ENCODE measurements at places on chromosomes 5 and 9.
A peak's percentile ranks its signal among the peaks of the same experiment; 100 is the strongest.

DNA sequence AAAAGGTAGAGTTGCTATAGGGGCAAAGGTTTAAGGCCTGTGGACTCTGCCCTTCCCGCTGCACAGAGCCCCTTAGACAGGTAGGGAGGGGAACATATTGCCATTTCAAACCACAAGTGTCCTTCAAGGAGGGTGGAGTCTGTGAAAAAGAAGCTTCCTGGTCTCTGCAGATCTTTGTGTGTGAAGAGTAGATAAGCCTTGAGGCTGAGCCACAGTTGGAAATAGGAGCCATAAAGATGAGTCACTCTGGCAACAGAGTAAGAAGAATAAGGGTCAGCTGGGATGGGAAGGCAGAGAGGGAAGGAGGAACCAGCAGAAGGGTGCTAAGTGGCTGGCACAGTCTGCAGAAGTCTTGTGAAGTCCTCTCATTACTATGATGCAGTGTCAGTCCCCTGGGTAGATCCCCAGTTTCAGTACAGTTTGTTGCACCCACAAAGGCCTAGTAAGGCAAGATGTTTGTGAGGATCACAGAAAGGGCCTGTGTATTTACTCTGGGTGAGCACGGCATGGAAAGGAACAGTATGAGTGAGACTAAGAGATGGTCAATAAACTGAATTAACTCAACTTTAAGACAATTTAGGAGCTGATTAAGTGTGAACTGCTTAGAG lies 18.1 kb downstream of the GRXCR2 start:
- no peak for DNase-seq

DNA sequence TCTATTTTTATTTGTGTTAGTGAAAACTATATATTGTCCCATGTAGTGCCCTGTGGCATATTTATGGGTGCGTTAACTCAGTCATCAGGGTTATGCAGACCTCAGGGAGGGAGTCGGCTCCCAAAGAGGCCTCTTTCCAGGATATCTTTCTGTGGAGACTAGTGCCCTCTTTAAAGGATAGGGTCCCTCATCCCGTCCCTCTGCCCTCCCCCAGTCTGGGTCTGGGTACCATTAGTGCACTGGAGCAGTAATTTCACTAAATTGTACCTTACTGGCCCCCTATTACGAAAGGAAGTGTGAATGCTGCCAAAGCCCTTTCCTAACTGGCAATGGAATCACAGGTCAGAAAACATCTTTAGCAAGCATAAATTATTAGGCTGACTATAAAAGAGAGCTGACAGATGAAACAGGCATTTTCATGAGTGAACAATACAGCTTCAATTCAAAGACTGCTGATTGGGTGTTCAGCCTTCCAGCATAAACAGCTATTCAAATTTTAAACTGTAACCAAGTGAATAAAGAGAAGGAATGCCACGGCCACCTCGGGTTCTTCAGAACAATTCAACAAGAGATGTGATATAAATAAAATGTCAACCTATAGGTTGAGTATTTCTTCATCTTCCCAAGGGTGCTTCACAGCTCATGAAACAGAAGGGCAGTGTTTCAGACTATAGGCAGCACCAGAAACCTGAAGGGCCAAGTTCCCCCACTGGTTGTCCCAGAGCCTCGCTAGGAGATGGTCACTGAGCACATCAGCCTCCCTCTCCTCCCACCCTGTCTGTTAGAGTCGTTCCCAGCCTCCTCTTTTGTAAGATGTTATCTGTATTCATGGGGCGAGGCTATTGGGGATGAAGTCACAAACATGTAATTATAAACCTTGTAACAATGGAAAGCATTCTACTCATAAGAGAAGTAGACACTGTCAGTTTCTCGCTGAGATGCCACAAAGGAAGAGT lies 318.7 kb downstream of the TMEM161B start:
- no peak for DNase-seq

DNA sequence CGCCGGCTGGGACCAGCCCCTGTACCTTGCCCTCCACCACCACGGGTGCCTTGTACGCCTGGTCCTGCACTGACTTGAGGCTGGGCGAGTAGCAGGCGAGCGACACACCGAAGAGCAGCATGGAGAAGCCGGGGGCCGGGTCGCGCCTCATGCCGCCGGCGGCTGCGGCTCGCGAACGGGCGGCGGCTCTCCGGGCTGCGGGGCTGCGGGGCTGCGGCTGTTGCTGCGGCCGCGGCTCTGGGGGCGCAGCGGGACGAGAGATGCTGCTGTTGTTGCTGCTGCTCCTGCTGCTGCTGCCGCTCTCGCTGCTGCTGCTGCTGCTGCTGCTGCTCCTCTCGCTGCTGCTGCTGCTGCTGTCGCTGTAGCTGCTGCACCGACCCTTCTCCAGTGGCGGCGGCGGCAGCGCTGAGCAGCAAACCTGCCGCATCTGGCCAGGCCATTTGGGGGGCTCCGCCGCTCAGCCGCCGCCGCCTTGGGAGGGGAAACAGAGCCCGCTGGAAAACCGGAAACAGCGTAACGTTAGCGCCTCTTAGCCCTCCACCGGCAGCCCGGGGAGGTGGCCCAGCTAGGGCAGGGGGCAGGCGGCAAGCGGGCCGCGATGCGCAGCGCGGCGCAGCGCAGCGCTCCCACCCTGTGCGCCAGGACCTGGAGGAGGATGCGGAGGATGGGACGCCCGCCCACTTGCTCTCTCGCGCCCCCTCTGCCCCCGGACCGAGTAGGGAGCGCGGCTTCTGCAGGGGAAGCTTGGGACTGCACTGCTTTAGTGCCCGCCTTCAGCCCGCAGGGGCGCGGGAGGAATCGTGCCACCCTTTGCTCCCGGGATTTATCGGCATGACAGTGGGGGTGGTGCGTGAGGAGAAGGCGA lies at the start of gene NRG2:
Gene NRG2 (minus strand): TSS at position 657 of the 865 bp plus-strand sequence.
- DNase-seq: peak; percentile 30

DNA sequence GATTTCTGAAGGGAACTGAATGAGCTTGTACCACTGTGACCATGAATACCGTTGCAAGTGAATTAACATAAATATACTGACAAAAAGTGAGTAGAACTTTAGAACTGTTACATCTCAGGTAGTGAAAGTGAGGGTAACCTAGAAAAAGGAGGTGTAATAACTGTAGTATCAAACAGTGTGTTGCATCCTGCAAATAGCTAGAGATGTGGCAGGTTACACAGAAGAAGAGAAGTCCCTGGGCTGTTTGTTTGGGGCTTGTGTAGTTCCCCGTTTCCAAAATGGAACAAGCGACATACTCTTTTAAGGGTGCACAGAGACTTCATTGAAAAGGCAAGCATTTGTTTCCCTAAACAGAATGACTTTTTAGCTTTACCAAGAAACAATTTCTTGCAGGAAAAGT lies 214.8 kb downstream of the NR3C1 start:
- no peak for DNase-seq

DNA sequence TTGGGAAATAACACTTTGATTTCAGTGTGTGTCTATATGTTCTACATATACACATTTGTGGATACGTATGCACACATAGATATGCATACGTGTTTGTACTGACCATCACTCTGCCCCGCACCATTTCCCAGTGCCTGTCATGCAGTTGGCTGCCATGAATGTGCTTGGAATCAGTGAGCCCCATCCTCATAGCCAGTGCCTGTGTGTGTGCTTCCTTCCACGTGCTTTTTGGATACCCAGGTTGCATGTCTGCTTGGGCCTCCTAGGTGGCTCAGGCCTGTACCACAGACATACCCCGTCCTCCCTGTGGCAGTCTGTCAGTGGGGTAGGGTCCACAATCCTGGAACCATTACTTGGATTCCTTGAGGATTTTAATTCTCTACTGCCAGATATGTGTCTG lies 243.6 kb downstream of the FANCC start:
- DNase-seq: no peak

DNA sequence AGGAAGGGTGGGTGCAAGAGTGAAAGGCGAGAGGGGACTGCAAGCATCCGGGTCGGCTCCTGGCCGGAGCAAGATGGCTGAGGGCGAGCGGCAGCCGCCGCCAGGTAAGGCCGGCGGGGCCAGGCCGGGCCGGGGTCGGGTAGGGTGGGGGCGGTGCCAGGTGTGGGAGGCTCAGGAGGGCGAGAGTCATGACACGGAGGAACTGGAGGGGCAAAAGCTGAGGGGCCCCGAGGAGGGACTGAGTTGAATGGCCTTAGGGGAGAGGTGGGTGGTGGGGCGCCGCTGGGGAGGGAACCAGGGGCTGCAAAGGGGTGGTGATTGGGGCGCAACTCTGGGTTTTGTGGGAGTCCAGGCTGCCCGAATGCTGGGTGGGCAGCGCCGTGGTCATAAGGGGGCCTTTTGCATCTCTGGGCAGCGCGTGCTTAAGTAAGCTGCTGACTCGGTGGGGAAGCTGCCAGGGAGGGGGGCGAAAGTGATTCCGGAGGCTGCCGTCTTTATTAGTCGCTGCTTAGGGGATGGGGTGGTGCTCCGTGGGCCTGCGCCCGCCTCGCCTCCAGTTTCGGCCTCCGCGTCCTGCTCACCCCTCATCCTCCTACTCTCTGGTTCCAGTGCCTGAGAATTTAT lies 425 bp downstream of the PTPA start:
- peak; percentile 7 for DNase-seq

DNA sequence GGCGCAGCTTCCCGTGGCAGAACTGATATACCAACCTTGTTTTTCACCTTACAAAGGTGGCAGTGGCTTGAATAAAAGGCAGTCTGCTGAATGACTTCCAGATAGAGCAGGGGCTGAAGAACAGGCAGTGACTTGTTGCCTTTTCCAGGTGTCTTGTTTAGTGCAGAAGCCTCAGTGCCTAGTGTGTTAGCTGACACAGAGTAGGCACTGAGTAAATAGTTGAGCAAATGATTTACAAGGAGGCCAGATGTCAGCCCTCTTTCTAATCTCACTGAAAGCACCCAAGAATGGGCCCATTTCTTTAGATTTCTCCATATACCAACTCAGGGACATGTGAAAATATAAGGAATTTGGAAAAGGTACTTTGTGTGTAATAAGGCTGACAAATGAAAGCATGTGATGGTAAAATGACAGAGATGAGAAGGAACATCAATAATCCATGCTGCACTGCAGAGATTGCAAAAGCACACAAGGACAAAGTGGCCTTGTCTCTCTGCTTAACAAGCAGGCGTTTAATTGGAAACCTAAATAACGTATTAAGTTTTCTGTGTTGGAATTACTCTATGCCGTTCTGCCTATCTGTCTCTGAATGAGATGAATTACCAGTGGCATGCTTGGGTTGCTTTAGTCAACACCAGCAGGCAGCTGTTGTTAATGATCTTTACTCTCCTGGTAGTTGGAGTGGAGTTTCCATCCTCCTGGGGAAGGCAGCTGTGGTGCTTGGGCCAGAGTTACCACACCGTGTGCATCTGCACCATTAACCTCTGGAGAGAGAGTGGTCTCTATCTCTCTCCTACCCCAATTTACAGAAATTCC lies 360.1 kb upstream of the C9orf72 start:
- DNase-seq: no peak

DNA sequence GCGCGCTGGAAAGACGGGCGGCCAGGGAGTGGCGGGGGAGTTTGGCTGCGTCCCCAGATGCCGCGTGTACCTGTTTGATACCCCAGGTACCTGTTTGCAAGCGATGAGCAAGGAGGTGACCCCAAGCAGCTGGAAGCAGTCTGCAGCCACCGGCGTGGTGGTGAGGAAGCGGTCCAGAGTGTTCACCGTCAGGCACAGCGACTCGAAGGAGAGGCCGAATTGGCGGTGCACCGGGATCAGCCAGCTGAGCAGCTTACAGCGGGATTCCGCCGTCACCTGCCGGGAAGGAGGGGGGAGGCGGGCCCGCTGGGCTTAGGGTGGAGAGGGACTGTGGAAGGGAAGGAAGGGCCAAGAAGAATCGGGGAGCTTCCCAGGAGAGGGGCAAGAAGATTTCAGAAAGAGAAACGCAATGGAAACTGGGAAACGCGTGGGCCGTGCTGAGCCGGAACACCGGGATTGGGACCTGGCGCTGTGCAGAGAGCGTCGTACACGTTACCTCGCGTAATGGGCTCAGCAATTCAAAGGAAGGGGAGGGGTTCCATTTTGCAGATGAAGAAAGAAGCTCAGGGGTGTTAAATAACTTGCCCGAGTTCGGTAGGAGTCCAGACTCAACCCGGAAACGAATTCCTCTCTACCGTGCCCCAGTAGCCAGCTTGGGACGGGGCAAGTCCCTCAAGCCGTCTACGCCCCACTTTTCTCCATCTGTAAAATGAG lies 980 bp downstream of the CCNO start:
- no peak for DNase-seq

GRCh38 chr5:126924331-126925033 lies 105.9 kb downstream of the MARCHF3 start:
- no peak for DNase-seq

GRCh38 chr9:132757016-132757415 lies 86.8 kb downstream of the GTF3C4 start:
- DNase-seq: no peak

- no peak for DNase-seq
Measured at GRCh38 chr9:13279284-13280141, at the start of gene MPDZ. TSS of gene MPDZ (minus strand) at chr9:13279692. CDS start at chr9:13250315, 29,377 bp downstream.

GRCh38 chr5:22560147-22560546 lies 293.0 kb downstream of the CDH12 start:
- no peak for DNase-seq

DNA sequence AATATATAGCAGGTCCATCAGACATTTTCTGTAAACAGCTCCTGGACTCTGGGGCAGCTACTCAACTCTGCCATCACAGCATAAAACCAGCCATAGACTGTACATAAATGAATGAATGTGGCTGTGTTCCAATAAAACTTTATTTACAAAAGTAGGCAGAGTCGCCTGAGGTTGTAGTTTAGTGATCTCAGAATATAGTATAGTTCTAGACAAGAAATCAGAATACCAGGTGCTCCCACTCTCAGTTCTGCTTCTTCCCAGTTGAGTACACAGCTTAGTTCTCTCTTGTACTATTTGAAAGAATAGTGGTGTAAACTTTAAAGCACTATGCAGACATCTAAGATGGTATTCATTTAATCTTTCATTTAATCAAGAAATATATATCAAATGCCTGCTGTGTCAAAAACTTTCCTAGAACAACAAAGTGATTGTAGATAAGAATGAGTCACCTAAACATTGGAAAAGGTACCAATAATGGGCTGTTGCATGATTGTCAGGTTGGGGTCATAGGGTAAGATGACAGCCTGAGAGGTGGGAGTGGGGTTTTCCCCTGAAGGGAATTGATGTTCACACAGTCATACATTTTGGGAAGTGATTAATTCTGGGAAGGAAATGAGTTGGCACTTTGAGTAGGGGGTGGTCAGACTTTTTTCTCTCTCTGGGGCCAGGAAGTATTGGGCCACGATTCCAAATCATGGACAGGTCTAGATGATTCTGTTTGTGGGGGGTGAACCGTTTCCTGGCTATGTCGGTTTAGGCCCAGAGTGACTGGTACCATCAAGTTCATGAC lies 37.0 kb downstream of the TNFSF8 start:
- no peak for DNase-seq
